ENCODE measurements at places on chromosomes 3 and 15.
A peak's percentile ranks its signal among the peaks of the same experiment; 100 is the strongest.

- peak; percentile 51 for DNase-seq
Measured at GRCh38 chr15:23069496-23070166, 30.3 kb upstream of the TUBGCP5 start.

- no peak for DNase-seq
Measured at GRCh38 chr15:39942753-39943150, 8.8 kb downstream of the EIF2AK4 start.

- DNase-seq: no peak
Measured at GRCh38 chr3:158508481-158508880, 62.5 kb upstream of the MLF1 start.

- DNase-seq: no peak
Measured at GRCh38 chr3:10006048-10006761, 19.6 kb upstream of the EMC3 start.

DNA sequence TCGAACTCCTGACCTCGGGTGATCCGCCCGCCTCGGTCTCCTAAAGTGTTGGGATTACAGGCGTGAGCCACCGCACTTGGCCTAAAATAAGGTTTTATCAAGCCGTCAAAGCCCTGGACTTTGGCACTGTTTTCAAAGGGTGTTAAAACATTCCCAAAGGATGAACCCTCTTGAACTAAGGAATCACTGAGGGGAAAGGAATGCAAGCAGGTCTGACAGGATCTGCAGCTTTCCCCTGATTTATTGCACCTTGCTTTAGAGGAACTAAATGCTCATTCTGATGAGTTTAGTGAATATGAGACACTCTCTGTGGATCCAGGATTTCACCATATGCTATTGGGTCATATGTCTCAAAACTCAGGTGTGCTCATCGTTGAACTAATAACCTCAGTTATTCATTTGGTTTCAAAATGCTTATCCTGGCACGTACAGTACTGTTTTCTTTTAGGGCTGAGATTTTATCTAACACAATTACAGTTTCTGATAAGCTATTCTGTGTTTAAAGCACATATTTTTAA lies 63.0 kb upstream of the TSC22D2 start:
- DNase-seq: no peak

DNA sequence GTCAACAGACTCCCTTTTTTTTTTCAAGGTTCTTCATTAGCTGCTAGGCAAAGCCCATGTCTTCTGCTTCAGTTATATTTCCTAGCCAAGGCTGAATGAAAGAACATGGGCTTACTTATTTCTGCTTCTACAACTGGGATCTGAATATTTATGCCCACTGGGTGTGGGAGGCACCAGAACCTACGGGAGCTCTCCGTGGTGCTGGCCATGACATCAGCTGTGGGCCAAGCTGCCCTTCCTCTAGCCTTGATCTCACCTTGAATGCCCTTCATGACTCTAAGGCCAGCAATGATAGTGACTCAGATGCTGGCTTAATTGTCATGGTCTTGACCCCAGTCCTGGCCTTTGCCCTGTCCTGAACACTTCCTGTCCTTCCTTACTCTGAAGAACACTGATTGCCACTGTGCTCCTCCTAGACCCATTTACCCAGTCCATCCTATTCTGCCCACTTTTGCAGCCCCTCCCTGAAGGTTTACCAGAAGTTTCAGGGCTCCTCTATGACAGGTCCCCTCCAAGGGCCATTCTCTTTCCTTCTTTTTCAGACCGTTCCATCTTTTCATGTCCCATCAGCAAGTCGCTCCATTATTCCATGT lies 32.8 kb upstream of the PRR20G start:
- DNase-seq: no peak

DNA sequence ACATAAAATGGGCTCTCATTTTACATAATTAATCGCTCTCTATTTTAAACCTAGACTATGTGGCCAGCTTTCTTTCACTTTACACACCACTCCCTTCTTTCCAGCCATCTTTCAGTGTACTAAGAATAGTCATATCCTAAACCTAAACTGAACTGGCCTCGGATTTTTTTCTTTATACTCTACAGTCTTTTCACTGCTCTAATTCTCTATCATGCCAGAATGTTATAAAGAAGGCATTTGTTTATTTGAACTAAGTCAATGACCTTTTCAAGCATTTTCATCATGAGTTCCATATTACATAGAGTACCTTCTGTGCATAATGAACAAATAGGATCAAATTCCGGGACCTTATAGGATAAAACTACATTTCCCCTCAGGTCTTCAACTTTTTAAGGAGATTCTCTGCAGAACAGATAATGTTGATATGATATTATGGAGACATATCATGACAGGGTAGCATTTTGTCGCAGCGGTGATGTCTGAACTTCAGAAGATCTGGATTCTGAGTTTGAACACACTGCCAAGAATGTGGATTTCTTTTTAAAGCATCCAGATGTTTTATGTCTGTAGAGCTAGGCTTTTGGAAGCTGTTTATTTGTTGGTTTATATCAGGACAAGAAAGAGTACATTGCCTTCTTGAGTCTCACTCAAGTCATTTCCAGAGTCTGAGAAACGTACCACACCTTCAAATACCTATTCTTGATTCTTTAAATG lies 1047.3 kb downstream of the MCTP2 start:
- DNase-seq: no peak

- DNase-seq: no peak
Measured at GRCh38 chr3:157602424-157602823, 99.2 kb upstream of the VEPH1 start.

DNA sequence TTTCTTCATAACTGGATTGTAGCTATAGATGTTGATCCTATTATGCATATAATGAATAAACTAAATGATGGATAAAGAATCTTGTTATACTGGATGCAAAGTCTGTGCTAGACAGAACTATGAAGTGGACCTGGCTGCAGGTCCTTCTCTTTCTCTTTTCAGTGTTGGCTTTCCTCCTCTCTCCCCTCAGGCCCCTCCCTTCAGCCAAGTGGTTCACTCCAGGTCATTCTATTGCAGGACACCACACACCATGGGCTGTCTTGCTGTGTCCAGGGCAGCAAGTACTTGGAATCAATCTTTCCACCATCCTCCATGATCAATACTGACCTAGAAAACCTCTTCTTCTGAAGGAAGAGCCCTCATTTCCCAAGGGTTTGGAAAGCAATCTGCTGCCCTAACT lies 20.3 kb downstream of the EIF4E3 start:
- no peak for DNase-seq

DNA sequence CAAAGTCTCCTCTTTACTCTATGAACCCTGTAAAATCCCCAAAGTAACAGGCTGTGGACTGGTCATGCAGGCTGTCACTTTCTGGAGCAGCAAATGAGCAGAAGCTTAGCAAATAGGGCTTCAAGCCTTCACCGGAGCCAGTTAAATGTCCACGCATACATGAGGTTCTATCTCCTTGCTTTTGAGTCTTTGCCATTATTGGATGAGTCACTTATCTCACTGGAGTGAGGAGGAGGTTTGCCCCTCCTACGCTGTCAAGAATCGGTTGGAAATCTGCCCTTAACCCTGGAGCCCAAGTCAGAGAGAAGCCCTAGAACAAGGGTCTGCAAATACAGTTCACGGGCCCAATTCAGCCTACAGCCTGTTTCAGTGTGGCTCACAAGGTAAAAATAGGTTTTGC lies 126.1 kb upstream of the CTNNB1 start:
- no peak for DNase-seq

DNA sequence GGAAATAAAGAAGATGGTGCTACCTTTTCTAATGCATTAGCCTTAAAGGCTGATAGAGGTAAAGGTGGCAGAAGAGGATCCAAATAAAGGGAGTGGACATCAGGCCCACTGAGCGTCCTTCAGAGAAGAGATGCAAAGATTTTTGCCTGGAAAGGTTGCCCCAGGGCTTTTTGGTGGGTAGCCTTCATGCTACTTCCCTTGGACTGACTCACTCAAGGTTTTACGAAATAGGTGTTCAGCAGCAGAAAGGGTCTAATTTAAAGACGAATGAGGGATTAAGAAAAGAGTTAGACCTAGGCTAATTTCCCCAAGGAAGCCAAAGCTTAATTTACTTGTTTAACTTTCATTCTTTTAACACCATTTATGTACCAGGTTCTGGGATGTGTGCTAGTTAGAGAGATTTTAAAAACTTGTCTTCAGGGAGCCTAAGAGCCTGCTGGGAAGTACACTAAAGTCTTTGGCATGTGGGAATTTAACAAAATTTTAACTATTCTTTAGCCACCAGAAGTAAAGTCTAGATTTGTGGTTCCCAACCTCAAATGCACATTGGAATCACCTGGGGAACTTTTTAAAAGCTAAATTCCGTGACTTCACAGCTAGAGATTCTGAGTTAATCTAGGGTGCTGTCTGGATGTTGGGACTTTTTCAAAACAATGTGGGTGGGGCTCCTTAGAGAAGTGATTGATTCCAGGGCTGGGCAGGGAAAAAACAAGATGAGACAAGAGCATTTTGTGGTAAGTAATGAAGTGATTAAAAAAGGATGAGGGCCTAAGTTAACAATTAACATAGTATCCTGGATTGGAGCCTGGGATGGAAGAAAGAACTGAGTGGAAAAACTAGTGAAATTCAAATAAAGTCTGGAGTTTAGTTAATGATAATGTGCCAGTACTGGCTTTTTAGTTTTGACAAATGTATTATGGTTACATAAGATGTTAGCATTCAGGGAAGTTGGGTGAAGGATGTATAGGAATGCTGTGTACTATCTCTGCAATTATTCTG lies 3.4 kb downstream of the IL20RB start:
- no peak for DNase-seq

- no peak for DNase-seq
Measured at GRCh38 chr15:95850837-95851236, 479.7 kb upstream of the NR2F2 start.

DNA sequence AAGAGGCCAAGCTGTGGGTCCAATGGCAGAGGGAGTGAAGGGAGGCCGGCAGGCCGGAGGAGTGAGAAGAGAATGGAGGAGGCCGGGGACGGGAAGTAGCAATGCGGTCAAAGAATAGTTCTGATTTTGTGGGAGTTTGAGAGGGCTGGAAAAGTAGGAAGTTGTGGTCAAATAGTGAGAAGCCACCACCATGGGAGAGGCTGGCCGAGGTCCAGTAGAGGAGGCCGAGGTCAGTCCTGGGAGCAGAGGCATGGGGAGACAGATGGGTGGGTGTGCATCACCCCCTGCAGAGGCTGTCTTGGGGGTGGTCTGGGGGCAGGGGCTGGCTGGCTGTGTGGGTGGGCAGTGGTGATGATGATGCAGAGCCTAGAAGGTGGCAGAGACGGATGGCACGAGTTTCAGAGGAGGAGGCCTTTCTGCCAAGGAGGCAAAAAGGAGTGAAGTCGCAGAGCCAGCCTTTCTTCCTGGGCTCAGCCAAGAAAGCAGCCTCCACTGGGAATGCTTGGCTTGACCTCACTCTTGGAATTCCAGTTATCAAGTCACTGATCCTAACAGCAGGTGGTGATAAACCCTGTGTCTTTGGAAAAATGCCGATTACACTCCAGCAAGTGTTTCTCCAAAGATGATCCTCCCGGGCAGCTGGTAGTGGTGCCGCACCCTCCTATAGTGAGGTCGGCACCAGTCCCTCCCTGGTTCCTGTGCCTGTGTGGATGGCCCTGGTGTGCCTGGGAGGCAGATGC lies 57.3 kb downstream of the ARNT2 start:
- no peak for DNase-seq

GRCh38 chr3:24502690-24503089 lies 8.0 kb upstream of the THRB start:
- DNase-seq: no peak

DNA sequence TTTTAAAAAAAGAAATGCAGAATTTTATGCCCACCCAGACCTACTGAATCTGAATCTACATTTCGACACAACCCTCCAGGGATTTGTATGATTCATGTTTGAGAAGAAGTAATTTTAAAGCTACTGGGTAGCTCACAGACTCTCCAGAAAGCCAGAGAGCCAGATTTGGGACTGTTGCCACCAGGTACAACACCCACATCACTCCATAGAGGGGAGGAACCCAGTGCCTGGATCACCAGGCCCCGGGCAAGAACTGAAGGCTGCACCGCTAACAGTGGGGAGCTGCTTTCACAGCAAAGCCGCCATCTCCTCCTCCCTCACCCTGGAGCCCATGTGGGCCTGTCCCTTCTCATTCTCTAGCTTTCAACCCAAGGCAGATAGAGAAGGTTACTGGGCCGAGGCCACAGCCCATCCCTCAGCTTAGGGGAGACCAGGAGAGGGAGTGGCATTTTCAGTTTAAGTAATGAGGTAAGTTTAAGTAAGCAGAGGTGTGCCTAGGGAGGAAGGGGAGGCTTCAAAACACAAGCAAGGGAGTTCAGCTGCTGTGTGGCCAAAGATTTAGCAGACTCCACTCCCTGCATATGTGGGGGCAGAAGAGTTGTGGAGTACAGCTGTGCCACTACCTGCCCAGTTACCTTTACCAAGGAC lies 109.8 kb downstream of the IL12A start:
- no peak for DNase-seq

GRCh38 chr15:74318376-74319137 lies 48.9 kb downstream of the CYP11A1 start:
- DNase-seq: no peak

Data from SK-N-SH (cell line).